ENCODE measurements at places on chromosomes 7 and 10.

- no peak for DNase-seq
These were observed 37.7 kb downstream of the CAMK2B start for GRCh38 chr7:44287488-44288380.

DNA sequence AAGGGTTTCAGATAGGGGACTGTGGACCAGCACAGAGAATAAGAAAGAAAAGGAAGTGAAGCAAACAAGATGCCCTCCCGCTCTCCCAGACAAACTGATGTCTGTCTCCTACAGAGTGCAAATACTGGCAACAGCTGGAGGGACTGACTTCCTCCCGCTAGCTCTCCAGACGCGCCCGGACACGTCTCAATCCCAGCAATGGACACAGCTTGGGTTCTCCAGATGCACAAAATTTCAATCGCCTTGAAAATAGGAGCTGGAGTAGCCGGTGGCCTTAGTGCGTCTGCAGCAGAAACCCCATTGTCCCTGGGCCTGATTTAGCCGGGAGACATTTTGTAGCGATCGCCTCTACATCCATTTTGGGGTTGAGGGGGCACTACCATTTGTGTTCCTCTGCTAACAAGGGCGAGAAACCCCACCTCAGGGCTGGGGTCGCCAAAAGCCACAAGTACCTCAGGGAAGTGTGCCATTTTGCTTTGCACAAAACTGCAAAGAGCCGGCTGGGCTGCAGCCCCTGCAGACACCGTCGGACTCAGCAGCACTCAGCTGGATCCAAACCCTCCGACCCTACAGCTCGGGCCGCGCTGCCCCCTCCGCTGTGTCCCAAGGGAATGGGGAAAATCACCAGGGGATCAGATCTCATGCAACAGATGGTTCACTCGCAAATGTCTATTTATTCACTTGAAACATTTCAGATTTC is 5.9 kb downstream of the CPA2 start:
- DNase-seq, result no peak

DNA sequence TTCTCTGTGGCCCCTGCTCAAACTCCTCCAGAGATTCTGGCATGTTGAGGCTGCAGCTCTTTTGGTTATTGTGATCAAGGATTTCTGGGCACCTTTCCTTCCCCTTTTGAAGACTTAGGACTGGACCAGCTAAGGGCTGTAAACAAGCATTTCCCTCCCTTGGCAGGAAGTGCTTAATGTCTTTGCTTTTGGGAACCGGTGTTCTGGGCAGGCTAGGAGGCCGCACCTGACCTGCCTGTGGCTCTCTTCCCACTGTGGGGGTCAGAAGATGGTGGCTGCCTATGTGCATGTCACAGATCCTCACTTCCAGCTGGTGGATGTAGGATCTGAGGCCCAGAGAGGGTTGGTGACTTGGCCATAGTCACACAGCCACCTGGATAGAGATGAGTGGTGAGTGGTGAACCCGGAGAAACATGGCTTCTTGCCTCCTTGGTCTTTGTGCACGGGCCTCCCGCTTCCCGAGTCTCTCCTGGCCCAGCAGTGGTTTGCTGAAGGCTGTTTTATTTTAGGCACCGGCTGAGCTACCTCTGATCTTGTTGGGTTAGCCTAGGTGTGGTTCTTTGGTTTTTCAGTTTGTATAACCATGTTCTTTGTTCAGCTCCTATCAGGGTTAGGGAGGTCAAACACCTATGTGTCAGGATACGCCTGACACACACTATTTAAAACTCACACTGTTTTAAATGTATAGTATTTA is 82.0 kb downstream of the GRK5 start:
- no peak for DNase-seq

DNA sequence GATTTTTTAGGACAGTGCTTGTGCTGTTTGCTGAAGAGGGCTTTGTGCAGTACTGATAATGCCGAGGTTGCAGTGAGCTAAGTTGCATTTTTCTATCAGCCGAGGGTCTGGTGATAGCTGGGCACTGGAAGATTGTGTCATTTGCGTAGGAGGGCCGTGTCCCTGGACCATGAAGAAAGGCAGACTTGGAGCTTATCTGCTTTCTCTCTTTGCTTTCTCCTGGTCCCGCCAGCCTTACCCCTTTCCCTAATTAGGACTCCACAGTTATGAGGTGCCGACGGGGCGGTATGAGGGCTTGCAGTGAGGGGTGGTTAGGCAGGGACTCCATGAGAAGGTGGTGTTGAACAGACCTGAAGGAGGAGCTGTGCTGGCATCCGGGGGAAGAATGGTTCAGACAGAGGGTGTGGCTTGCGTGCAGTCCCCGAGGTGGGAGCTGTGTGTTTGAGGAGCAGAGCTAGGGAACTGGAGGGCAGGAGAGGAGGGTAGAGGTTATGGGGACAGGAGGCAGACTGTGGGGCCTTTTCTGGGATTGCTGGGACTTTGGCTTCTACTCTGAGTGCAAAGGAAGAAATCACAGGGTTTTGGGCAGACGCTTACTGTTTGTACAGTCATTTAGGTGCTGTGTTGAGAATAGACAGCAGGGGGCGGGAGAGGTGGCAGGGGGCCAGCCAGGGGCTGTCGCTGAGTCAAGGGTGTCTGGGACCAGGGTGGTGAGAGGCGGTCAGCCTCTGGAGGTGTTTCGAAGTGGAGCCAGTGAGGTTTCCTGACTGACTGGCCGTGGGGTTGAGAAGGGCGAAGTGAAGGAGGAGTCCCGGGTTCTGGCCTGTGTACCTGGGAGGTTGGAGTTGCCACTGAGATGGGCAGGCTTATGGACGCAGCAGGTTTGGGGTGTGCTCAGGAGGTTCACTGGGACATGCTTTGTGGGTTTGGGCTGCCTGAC is 43.4 kb downstream of the PRF1 start:
- DNase-seq, result peak; percentile 50

DNA sequence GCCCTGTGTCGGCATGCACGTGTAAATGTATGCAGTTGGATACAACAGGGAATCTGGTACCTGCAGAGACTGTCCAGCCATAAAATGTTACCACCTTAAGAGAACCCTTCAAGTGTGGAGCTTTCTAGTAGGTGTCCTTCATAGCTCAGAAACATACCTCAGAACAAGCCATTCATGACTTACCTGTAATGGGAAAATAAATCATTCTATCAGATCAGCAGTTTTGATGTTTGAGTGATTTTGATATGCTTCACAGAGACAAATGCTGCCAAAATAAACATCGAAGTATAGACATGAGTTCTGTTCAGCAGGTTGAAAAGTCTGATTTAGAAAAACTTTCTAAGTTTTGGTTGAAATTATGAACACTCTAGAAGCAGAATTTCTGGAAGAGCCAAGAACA is 33.5 kb upstream of the UMAD1 start:
- DNase-seq, result no peak

- no peak for DNase-seq
These were observed 612 bp downstream of the SNX8 start for GRCh38 chr7:2313450-2314208.

DNA sequence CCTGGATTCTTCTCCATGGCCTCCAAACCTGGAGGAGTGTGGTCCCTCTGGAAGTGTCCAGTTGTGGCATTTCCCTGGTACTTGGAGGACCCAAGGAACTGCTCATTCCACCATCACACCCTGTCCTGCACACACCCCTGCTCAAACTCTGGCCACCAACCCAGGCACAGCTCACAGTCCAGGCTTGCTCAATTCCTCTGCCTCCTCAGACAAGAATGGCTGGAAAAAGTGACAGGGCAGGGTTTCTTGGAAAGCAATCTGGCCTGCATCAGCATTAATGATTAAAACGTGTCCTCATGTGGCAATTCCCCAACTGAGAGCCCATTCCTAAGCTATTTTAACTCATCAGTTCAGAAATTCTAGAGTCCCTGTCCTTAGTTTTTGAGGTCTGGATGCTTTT is 17.2 kb upstream of the TPST1 start:
- peak; percentile 75 for DNase-seq

DNA sequence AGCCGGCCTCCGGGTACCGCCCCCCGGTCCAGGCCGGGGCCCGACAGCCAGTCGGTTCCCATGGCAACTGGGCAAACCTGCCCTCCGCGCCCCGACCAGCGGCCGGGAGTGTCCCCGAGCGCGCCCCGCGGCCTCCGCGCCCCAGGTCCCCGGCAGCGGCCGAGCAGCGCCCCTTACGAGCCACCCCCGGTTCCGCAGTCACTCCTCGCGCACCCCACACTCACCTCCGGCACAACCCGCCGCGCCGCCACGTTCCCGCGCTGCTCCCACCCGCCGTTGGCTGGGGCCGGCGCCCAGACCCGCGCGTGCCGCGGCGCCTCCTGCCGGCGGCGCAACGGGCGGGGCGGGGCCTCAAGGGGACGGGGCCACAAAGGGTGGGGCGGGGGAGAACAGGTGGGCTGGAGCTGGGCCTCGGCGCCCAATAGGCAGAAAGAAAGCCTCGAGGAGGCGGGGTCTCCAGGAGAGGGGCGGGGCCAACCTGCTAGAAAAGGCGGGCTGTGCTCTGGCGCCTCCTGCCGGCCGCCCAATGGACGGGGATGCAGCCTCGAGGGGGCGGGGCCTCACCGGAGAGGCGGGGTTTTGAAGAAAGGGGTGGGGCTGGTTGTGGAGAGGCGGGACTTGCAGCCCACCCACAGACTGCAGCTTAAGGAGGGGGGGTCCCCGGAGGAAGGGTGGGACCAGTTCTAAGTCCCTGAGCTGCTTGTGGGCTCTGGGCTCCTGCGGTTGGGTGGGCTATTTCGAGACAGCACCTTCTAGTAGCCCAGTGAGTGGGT is at the start of gene RADIL:
Gene RADIL (minus strand): TSS at position 345 of the 773 bp plus-strand sequence. CDS start 5,577 bp downstream, outside the sequence.
- DNase-seq, result peak; percentile 91

GRCh38 chr10:80081801-80082750 is 3.6 kb downstream of the TMEM254 start:
- DNase-seq, result no peak

DNA sequence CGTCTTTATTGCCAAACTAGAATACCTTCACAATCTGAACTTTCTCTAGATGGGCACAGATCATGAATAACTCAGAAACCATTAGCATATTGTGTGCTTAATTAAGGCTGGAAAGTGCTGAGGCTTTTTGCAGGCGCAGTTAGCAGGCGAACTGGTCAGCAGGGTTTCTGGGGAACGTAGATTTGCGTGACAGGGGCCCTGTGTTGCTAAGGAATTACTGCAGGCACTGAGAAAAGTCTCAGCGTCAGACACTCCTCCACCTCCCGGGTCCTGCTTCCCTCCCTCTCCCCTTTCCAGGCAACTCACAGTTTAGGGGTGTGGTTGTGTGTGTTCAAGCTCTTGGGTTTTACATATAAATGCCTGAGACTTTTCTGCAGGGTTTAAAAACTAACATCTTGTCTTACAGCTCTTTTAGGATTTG is 2.2 kb downstream of the MAP3K8 start:
- DNase-seq, result peak; percentile 62

- no peak for DNase-seq
These were observed 67.0 kb downstream of the SYPL1 start for GRCh38 chr7:106045139-106045538.

- no peak for DNase-seq
These were observed 757.1 kb downstream of the GRID1 start for GRCh38 chr10:85609509-85609908.

DNA sequence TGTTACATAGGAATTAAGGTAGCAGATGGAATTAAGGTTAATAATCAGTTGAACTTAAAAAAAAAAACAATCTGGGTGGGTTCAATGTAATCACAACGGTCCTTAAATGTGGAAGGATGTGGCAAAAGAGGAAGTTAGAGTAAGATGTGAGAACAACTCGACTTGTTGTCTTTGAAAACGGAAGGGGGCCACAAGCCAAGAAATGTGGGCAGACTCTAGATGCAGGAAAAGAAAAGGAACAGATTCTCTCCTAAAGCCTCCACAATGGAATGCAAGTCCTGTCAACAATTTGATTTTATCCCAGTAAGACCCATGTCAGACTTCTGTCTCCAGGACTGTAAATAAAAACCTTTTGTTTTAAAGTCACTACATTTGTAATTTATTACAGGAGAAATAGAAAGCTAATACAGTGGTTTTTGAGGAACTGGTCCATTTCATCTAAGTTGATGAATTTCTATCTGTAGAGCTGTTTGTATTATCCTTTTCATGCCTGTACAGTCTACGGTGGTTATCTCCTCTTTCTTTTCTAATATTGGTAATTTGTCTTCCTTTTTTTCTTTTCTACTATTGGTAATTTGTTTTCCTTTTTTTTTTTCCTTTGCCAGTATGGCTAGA is 8.6 kb downstream of the MCMBP start:
- no peak for DNase-seq

DNA sequence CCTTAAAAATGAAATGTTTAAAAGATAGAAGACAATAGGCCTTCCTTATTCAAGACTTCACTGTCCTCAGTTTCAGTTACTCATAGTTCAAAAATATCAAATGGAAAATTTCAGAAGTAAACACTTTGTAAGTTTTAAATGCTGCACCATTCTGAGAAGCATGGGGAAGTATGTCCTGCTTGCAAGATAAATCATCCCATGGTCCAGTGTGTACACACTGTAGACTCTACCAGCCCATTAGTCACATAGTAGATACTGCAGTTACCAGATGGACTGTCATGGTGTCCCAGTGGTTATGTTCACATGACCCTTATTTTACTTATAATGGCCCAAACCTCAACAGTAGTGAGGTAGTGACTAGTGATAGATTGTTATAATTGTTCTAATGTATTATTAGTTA is 69.5 kb downstream of the PTPN12 start:
- DNase-seq, result no peak

DNA sequence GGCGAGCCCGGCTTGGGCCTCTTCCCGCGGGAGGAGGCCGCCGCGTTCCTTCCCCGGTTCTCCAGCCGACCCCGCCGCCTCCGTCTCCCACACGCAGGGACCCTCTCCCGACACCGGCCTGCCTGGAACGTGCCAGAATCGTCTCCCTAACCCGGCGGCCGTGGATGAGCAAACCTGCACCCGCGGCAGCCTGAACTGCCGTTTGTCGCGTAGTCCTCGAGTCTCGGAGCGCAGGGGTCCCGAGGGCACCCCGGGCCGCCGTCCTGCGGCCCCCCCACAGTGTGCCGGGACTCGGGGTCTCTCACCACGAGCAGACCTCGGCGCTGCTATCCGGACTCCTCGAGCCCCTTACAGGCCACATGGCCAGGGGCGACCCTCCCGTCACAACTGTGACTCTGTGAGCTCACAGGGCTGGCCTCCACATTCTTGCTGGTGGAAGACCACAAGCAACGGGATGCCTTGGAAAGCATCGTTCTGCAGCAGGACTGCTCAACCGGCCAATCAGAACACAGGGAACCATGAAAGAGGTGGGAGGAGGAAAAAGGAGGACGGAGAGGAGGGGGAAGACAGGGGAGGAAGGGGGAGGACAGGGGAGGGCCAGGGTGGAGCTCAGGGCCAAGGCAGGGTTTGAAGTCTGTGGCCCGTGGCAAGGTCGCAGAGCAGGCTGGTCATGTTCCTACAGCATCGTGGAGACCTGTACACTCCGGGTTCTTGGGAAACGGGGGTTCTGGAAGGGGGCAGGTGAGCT is 276.9 kb downstream of the DNAJB6 start:
- DNase-seq, result peak; percentile 36

All from fibroblast of skin of scalp (primary cell).